ENCODE measurements at places on chromosomes 6 and 20.
A peak's percentile ranks its signal among the peaks of the same experiment; 100 is the strongest.

- no peak for DNase-seq
Measured at GRCh38 chr20:54234991-54235390, 27.1 kb downstream of the PFDN4 start.

DNA sequence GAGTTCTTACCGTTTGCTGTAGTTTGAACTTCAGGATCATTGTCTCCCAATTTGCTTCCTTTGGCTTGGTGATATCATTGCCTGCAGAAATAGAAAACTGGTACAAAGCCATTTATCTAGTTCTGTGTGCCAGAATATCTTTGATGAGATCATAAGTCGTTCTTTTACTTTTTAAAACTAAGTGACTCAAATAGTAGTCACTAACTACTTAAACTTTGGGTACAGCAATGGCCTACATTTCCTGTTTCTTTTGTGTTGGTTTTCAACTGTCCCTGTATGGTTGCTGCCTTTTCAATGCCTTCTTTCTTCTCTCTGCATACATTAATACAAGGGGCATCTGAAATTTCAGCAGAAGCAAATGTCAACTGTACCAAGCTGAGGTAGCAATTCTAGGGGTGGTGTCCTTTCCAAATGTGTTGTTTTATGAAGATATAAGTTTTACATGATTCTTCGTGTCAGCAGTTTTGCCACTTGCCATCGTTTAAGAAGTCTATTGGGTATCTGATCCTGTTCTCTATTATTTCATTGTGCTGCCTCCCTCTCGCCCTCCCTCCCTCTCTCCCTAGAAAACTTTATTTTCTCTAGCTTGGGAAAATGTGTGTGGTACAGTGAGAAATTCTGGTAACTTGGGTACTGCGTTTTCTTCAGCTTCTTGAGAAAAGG, 238.5 kb downstream of the FARS2 start:
- DNase-seq: no peak

GRCh38 chr20:58327211-58327610, 17.7 kb downstream of the RAB22A start:
- DNase-seq: no peak

GRCh38 chr6:113317442-113317841, 539.7 kb upstream of the MARCKS start:
- DNase-seq: no peak

DNA sequence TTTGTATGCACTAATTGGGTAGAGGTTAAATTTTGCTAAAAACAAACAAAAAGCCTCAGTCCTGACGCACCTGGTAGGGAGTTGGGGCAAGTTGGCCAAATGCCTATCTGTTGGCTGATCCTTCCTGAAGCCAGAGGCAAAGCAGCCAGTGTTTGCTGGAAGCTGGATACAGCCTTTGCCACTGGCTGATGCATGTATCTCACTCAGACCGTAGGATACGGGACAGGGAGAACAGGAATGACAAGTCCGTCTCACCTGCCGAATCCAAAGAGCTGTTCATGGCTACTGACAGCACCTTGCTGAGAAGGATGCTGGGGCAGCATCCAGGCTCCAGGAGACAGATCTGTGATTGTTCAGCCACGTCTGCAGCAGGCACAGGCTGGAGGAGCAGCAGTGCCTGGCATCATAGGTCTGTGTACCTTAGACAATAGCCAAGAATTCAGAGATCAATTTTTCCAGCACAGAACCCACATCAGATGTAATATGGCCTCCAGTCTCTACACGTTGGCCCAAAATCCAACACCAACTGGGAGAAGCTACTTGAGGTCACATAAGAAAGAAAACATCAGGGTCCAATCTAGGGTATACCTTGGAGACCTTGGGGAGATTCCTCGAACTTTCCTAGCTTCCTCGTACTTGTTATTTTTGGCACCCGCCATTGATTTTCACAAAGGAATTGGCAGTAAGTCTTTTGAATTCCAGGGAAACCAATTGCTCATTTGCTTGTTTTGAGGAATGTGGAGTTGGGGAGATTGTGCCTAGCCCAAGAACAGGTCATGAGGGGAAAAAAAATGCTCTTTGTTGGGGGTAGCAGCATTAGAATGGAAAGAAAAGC, 108.5 kb upstream of the ARMC2 start:
- no peak for DNase-seq

DNA sequence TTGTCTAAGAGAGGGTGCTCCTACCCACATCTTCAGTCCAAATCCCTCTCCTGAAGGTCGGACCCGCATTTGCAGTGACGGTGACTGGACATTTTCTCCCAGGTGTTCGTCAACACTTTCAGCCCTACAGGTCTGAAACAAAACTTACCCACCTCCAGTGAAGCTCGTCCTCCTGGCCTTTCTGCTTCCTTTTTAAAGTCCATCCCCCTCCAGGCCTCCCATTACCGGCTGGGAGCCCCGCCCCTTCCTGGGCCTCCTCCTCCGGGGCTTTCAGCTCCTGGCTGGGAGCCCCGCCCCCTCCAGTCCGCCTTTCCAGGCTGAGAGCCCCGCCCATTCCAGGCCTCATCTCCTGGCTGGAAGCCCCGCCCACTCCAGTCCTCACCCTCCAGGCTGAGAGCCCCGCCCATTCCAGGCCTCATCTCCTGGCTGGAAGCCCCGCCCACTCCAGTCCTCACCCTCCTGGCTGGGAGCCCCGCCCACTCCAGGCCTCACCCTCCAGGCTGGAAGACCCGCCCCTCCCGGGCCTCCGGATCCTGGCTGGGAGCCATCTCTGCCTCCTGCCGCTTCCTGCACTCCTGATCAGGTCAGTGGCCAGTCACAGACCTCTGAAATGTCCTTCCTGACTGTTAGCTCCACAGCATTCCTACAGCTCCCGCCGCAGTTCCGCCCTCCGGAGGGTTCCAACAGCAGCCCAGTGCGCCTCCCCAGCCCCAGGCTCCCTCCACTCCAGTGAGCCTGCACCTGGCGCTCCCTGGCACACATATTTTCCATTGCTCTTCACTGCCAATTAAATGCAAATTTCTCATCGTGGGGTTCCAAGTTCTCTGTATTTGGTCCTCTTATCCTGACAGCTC, 98.5 kb downstream of the LY86 start:
- peak; percentile 92 for DNase-seq

GRCh38 chr6:130206479-130206878, 16.3 kb downstream of the SAMD3 start:
- no peak for DNase-seq

- no peak for DNase-seq
Measured at GRCh38 chr6:157280947-157281346, 42.4 kb downstream of the TMEM242 start.

DNA sequence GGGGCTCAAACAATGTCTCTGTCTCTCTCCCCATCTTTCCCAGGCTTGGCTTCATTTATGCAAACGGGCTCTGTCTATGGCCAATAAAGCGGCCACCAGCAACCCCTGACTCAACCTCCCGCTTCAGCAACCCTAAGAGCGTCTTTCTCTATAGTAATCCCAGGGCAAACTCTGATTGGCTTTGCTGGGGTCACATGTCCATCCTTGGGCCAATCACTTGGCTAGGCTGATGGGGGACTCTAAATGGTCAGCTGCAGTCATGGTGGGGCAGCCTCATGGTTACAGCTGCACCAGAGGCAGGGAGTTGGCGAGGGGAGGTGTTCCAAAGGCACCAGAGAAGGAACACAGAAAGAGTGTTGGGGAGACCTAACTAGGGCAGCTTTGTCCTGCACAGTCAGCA, 68.5 kb upstream of the BLCAP start:
- DNase-seq: no peak

DNA sequence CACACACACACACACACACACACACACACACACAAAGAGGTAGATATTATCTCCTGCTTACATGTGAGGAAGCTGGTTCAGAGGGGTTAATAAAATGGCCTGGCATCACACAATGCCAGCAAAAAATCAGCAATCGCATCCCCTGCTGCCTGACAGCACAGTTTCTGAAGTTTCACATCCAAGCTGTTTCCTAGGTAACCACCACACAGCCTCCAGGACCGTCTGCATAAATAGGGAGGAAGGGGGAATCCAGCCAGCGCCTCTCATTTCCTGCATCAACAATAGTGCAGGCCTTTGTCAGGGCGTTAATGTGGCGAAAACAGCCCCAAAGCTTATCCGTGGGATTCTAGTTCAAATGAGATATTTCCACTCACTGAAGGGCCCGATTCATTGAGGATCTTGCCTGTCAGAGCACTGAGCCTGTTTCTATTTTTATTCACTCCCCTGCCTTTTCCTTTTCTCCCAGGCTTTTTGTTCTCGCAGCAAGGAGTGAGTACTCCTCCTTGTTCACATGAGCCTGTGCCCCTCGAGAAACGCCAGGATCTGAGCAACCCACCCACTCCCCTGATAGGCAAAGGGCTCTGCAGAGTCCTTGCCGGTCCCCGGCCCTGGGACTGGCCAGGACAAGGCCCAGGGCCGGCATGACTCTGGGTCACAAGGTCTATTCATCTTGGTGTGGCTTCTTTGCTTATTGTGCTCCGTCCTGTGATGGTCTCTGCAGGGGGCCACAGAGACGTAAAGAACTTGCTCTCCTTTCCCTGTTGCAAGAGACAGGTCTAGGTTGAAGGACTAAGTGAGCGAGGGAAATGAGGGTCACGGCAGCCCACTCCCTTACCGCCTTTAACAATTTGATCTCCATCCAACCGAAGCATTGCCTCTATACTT, 32.7 kb downstream of the TUBB2B start:
- no peak for DNase-seq

- no peak for DNase-seq
Measured at GRCh38 chr6:115838763-115839401, 221.8 kb downstream of the FRK start.

DNA sequence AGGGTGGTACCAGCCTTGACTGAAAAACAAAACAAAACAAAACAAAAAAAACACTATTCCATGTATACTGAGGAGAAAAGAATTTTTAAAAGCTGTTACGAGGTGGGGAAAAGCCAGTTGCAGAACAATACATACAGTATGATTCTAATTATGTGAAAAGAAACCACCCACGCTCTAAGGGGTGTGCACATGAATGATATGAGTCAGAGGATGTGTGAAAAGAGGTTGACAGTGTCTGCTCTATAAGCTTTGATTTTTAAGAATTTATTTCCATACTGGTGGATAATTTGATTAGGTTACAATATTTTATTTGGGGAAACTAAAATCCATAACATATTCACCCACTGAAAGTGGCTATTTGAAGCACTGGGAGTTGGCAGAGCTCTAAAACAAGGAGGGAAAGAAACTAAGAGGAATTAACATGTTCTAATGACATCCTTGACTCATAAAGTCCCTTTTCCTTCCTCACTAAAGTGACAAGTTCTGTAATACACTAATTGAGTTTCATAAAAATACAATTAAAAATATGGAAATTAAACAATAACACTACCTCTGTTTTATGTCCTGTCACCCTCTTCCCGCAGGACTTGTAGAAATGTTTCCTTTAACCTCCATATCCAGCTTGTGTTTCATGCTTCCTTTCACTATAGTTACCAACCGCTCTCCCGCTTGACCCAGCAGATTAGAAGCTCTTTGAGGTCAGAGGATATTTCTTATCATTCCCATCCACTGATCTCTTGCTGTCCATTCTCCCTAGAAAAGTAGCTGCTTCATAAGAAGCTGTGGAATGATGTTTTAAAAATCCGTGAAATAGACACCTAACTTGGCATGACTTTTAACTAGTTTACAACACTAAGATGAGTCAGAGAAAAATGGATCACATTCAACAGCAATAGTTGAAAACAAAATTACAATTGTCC, 118.6 kb upstream of the CCDC28A start:
- no peak for DNase-seq

- no peak for DNase-seq
Measured at GRCh38 chr6:69022993-69023392, 387.9 kb downstream of the ADGRB3 start.

DNA sequence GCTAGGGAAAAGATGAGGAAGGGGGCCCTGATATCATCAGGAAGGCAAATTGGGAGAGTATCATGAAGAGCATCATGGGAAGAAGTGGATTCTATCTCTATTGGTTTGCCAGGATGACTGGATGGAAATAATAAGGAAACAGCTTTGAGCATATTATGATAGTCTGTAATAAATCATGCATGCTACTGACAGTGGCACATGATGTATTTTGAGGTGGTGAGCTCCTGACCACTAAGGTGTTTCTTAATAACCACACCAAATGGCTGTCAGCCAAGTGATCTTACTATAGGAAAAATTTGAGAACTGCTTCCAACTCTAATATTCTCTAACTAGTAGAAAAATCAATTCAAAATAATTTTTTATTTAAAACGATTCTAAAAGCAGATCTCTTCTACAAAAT, 548.4 kb upstream of the JAG1 start:
- no peak for DNase-seq

DNA sequence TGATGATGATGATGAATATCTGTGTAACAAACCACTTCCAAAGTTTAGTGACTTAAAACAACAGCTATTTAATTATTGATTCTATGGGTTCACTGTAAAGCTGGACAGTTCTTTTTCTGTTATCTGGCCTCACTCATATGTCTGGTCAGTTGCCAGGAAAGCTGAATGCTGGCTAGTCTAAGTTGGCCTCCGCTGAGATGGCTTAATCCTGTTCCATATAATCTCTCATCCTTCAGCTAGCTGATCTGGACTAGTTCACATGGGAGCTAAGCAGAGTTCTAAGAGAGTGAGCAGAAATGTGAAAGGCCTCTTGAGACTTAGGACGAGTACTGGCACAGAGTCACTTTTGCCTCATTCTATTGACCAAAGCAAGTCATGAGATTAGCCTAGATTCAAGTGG, 334.7 kb upstream of the FLRT3 start:
- no peak for DNase-seq

GRCh38 chr20:63752411-63753101, 13.0 kb downstream of the SLC2A4RG start:
- no peak for DNase-seq

DNA sequence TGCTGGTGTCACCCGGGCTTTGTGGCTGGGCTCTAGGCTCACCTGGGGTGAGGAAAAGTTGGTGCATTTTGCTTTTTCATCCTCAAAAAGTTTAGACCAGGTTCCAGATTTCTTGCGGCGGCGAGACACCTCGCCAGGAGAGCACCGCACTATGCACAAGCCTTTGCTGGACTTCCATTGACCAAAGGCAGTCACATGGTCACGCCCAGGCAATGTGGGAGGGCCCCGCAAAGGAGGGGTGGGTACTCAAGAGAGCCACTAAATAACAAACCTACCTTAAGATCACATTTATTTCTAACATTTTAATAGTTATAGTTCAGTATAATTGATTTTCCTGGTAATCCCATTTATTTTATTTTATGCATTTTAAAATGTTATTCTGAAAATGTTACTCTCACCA, 3.0 kb upstream of the KIF16B start:
- DNase-seq: no peak

DNA sequence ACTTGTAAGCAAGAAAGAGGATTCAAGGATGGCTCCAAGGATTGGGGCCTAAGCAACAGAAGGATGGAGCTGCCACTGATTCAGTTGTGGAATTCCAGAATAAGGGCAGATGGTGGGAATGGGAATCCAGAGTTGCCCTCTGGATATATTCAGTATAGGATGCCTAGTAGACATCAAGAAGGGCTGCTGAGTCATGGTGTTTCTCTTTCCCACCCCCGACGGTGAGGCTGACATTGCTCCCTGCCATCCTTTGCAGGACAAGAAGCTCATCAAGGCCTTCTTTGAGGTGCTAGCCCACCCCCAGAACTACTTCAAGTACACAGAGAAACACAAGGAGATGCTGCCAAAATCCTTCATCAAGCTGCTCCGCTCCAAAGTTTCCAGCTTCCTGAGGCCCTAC, 11.2 kb upstream of the ZNF76 start:
- no peak for DNase-seq
